ENCODE measurements at places on chromosomes 3 and 15.

- DNase-seq: no peak
These were observed 913 bp downstream of the FAM174B start for GRCh38 chr15:92654662-92655061.

- no peak for DNase-seq
These were observed 996 bp downstream of the HCN4 start for GRCh38 chr15:73367624-73368300.

DNA sequence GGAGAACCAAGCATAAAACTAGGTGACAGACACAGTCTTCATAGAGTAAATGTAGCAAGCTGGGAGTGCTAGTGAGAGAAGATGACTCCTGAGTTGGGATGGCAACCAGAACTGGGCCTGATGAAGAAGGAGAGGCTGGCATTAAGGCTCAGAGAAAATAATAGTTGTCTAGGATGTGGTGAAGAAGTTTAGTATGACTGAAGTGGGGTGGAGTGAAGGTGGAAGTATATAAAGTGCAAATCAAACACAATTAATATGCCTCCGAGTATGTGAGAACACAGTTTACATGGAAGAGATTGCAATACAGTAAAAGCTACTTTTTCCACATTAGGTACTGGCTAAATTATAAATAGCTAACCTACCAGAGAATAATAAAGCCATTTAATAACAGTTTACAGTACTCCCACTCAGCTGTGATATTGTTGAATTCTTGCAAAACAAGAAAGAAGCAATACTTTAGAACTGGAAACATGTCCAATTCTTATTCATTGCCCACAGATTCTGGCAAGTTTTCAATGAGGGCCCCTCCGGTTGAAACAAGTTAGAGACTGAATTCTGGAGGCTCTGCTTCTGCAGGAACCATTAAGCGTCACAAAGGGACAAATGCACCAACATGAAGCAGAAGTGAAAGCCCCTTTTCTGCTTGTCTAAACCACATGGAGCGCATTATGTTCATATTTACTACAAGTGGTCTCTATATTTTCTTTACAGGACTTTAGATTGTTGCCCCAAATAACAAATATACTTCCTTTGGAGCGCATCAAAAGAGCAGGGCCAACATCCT, 243.7 kb downstream of the SLC9A9 start:
- DNase-seq: no peak

DNA sequence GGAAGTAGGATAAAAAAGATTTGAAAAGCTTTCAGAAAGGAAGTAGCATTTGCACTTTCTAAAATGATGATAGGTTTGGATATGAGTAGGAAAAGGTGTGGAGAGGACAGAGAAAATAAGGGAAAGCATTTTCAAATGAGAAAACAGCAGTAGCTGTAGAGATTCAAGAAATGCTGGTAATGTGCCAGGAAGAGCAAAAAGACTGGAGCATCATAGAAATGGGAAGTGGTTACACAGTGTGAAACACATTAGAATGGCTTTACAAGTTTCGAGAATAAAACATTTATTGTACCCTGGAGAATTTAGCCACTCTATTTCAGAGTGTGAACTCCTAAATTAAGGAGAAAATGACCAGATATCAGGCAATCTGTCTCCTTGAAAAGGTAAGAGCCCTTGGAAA, 108.3 kb upstream of the CHL1 start:
- no peak for DNase-seq

DNA sequence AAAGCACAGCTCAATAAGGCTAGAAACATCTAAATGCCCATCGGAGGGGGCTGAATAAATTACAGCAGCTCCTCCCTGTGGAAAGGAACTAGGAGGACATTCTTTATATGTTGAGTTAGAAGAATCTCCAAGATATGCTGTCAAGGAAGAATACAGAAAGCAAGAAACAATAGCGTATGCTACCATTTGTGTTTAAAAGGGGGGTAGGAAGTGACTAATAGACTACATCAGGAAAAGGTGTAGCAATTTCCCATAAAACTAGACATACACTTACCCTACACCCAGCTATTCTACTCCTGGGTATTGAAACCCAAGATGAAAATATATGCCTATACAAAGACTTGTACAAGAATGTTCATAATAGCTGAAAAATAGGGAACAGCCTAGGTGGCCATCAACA, 21.6 kb downstream of the SEC61A1 start:
- DNase-seq: no peak

DNA sequence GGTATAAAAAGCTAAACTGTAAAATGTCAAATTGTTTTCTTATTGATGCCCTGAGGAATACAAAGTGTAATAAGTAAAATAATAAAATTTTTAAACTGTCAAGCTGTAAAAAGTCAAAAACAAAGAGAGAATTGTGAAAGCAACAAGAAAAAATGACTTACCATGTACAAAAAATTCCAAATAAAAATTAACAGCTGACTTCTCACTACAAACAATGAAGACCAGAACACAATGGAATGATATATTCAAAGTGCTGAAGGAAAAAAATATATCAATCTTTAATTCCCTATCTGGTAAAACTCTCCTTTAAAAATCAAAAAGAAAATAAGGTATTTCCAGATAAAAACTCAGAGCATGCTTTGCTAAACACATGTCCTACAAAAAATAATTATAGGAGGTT, 883.5 kb downstream of the IGSF11 start:
- no peak for DNase-seq

DNA sequence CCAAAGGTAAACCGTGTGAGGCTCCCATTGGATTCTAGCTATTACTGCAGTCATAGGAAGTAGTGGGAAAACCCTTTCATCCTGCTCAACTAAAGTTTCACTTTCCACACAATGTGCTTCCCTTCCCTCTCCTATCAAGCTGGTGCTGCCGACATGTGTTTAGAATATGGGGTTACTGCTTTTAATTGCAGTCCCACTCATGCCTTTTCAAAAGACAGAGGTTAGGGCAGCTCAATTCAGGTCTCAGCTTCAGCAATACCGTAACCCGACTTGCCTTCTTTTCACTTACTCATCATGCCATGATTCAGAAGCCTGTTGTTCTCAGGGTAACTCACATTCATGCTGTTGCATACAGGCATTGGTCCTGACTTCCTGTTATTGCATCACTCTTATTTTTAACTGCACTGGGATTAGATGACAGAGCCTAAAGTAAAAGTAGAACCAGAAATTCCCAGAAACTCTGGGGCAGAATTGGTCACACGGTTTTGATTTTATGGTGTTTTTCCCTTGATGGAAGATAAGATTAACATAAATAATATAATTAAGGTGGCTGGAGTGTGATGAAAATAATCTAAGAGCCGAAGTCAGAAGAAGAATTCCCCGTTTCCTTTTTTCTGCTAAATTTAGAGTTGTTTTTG, 45.7 kb downstream of the C2CD4B start:
- DNase-seq: no peak

- no peak for DNase-seq
These were observed 832 bp downstream of the NR2E3 start for GRCh38 chr15:71811036-71811736.

- no peak for DNase-seq
These were observed 2.7 kb downstream of the LMAN1L start for GRCh38 chr15:74815121-74815934.

DNA sequence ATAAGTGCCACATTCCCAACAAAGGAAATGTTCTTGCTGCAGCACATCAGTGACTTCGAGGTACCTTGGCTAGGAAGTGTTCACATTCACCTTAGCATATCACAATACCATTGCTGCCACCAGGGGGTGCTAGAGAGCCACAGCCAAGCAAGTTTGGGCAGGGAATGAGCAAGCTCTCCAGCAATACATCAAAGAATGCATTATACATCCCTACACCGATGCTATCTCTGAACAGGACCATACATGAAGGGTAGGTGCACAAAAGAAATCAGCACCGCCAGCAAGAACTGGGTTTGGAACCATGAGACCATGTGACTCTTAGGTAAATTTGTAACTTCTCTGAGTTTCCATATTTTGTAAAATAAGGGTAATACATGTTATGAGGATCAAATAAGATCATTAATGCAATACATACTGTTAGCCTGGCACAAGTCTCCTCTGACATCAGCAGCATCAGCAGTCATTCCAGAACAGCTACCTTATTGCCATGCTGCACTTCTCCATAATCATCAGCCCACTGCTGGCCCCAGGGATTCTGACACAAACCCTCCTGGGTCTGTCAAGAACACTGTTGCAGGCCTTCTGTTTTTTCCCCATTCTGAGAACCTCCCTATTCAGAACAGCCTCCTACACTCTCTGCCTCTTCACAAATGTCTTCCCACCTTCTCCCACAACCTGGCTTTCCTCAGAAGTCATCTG, 37.5 kb downstream of the RYK start:
- DNase-seq: no peak

GRCh38 chr15:43439268-43439667, 53.7 kb downstream of the TP53BP1 start:
- no peak for DNase-seq

DNA sequence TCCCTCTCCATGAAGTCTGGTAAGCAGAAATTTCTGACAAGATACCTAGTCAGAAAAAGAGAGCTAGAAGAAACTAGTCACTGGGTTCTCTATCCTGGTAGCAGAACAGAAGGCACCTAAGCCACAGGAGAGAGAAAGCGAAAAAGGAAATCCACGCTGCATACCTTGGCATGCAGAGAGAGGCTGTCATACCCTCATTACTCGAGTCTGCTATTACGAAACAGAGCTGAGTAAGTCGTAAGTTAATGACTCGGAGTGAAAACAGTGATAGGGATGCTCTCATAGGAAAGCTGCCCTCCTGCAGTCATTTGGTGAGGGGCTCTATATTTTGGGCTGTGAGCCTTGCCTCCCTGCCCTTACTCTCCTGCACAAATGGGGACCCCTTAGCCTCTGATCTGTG, 16.2 kb downstream of the CLRN1 start:
- no peak for DNase-seq

DNA sequence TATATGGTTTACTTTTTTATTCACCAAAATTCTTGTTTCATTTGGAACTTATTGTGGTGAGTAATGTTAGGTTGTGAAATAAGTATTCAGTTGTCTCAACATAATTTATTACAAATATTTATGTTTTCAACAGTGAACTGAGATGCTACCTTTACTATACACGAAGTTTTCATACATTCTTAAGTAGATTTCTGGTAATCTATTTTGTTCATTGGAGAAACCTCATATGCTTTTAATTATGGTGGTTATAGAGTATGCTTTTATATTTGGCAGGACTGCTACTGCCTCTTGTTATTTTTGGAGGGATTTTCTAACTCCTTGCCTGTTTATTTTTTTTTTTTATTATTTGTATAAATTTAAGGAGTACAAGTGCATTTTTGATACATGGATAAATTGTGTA, 253.1 kb downstream of the NLGN1 start:
- DNase-seq: no peak

DNA sequence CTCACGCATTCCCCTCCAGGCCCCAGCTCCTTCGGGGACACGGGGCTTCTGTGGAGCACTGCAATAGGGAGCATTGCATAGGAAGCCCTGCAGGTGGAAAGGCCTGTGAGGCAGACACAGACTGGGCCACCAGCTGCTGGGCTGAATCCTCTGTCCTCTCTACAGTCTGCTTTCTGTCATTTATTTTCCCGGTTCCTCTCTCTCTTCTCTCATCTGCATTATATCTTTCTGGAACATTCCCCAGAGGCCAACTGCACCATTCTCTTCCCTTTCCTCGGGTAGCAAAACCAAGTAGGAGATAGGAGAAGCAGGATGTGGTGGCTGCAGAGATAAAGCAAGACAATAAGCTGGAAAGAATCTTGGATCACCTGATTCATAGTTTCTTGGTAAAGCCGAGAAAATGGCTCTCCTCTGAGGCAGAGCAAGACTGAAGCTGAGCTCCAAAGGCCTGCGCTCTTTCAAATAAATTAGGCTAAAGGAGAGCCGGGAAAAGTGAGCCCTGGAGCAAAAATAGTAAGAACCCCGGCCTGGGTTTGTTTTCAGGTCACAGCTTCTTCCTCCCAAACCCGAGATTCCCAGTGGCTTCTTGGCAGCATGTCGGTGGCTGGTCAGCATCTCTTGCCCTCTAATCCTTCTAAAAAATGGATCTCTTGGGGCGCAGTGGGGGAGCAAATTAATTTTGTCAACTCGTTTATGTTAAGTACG, 5.3 kb downstream of the TM4SF4 start:
- DNase-seq: no peak

DNA sequence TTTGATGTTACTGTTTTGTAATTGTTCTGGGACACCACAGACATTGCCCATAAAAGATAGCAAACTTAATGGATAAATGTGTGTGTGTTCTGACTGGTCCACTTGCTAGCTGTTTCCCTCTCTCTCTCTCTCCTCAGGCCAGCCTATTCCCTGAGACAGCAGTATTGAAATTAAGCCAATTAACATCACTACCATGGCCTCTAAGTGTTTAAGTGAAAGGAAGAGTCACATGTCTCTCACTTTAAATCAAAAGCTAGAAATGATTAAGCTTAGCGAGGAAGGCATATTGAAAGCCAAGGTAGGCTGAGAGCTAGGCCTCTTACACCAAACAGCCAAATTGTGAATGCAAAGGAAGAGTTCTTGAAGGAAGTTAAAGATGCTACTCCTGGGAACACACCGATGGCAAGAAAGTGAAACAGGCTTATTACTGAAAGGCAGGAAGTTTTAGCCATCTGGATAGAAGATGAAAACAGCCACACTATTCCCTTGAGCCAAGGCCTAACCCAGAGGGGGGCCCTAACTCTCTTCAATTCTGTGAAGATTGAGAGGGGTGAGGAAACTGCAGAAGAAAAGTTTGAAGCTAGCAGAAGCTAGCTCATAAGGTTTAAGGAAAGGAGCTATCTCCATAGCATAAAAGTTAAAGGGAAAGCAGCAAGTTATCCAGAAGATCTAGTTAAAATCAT, 295.1 kb downstream of the CHST2 start:
- no peak for DNase-seq

DNA sequence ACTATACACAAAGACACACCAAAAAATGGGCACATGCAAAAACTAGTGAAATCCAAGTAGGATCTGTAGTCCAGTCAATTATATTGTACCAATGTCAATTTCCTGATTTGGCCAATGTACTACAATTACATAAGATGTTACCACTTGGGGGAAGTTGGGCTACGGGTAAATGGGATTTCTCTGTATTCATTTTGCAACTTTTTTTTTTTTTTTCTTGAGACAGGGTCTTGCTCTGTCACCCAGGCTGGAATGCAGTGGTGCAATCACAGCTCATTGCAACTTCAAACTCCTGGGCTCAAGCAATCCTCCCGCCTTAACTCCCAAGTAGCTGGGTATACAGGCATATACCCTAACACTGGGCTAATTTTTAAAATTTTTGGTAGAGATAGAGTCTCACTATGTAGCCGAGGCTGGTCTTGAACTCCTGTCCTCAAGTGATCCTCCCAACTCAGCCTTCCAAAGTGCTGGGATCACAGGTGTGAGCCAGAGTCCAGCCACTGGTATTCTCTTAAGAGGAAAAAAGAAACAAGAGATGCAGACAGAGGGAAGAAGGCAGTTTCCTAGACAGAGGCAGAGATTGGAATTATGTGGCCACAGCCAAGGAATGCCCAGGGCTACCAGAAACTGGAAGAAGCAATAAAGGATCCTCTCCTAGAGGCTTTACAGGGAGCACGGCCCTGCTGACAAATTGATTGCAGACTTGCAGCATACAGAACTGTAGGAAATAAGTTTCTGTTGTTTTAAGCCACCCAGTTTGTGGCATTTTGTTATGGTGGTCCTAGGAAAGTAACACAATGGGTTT, 33.3 kb downstream of the TFDP2 start:
- no peak for DNase-seq

All from NCI-H1436 treated with DMSO at 0.1 percent for 48 hours (cell line).